AG08396 (cell line): ENCODE measurements at places on chromosomes 1 and 21.

DNA sequence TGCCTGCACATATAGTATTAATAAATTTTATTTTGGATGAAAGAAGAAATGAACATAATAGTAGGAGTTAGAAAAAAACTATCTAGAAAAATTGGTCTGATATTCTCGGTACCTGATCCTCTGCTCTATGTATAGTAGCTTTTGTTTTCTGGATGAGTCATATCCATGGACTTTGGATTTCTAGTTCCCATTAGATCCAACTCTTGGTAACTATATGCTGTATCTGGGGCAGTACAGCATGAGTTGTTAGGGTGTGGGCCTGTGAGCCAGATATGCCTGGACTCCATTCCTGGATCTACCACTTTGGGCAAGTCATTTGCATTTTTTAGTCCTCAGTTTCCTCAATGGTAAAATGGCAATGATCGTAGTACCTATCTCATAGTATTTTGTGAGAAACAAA lies 372.2 kb upstream of the PKN2 start:
- no peak for DNase-seq

GRCh38 chr21:44064852-44065403 lies 42.3 kb upstream of the PWP2 start:
- no peak for DNase-seq

GRCh38 chr1:151542710-151543129 lies 2.6 kb downstream of the TUFT1 start:
- peak; percentile 65 for DNase-seq

GRCh38 chr1:241999026-241999425 lies at the start of gene MAP1LC3C:
Gene MAP1LC3C, minus strand, starts transcription at chr1:241999098. Its CDS starts 90 bp downstream, at chr1:241999008.
- no peak for DNase-seq

GRCh38 chr1:64246294-64246917 lies 43.0 kb downstream of the UBE2U start:
- no peak for DNase-seq

DNA sequence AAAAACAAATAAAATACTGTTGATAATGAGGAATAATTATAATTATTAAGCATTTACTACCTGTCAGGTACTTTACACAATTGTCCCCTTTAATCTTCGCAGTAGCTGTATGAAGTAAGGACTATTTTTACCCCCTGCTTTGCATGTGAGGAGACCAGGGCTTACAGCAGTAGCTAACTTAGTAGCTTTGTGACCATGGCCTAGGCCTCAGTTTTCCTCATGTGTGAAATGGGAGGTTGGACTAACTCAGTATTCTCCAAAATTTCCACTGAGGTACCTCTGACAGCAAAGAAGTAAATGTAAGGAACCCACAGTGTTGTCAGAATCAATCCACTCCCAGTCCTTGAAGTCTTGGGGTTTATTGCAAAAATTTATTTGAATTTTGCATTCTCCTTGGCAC lies 3.8 kb upstream of the CSRP1 start:
- DNase-seq = no peak

- no peak for DNase-seq
Observed at GRCh38 chr21:38468989-38469388, 29.3 kb downstream of the ERG start.

DNA sequence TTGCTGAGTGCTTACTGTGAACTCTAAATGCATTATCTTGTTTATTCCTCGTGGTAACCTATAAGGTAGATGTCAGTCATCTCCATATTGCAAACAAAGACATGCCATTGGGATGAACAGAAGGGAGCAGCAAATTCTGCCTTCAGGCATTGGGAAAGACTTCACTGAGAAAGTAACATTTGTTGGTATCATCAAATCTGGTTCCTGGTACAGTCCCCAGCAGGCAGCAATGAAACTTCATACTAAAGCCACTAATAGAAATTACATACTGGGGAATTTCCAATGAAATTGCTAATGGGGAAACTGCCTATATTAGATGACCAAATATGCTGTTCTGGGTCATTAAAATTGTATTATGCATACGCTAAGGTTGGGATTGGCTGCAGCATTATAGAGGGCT lies 47.3 kb upstream of the ST6GALNAC5 start:
- no peak for DNase-seq

DNA sequence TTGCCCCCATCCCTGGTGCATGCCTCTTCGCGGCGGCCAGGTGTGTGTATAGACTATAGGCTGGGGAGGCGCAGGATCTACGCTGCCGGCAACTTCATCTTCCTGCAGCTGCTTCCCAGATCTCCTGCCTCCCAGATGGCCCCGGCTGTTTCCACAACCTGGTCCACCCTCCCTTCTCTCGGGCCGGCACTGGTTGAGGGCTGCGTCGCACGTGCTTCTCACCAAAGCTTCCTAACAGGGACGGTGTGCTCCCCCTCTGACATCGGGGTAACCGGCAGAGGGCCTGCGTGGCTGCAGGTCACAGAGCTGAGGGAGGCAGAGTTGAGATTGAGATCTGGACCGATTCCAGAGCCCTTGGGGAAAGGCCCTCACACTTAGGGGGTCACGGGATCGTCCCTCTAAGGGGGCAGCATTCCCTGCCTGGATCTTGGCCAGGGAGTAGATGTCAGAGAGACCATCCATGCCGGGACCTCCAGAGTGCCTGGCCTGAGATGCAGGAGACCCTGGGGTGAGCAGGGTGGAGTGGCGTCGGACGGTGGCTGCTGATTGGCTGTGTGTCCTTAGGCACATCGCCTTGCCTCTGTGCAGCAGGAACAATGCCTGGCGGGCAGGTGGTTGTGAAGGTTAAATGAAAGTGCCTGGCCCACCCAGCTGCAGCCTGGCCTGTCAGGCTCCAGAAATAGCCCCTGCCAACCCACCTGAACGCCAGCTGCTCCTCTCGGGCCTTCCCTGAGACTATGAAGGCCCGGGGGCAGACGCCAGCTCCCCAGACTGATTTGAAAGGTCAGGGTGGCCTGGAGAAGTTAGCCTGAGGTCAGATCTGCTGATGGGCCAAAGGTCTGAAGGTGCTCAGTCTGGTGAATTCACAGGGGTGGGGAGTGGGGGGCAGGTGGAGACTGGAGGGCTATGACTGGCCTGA lies 6.1 kb upstream of the MASP2 start:
- no peak for DNase-seq

- peak; percentile 22 for DNase-seq
Observed at GRCh38 chr1:119159111-119159510, 18.7 kb upstream of the WARS2 start.

DNA sequence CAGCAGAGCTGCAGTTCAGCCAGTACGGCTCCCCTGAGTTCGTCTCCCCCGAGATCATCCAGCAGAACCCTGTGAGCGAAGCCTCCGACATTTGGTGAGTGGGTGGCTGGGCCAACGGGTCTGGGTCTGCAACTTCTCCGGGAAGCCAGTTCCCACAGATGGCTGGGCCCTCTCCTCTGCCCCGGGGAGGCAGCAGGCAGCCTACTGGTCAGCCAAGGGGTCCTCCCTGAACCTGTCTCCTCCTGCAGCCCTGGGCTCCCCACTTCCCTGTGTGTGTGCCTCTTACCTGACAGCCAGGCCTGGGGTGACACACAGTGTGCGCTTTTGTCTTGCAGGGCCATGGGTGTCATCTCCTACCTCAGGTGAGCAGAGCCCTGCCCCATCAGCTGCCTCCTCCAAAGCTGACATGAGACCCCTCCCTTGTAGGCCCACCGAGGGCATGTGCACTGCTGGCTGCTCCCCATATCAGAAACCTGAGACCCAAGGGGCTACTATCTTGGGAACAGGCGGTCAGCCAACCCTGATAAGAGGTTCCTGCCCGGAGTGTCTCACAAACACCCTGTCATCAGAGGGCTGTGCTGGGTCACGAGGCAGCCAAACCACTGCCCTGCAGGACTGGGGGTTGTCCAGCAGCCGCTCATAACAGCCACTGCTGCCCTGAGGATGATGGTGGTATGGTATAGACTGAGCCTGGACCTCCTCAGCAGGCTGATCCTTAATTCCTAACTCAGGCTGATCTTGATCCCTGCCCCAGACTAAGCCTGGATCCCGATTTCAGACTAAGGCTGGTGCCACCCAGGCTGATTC lies 37.6 kb downstream of the TRIM11 start:
- DNase-seq = no peak

DNA sequence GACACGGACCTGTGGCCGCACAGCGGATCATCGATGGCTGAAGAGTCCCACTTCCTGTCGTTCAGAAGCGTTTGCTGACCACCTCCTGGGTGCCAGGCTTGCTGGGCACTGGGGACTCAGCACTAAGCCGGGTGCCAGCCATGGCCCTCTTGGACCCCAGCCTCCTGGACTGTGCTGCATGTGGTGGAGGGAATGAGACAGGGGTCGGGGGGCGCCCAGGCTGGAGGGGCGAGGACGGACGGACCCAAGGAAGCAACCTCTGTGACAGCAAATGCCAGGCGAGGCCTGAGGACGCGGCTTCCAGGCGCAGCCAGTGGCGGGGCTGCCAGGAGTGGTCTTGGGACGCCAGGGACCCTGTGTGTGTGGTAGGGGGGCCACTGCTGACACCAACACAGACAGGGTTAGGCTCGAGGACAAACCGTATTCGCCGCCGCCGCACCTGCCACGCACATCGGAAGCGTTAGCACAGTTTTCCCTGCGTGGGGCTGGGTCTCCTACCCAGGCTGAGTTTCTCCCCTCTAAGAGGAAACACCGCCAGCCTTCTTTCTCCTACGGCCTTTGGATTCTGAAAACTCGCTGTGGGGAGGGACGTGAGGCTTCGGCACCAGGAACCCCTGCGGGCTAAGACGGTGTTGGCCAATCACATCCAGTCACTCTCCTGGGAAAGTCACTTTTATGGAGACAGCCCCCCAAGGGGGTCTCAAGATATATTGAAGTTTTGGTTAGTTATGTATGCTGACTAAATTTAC lies 3.1 kb upstream of the MXRA8 start:
- DNase-seq = no peak

DNA sequence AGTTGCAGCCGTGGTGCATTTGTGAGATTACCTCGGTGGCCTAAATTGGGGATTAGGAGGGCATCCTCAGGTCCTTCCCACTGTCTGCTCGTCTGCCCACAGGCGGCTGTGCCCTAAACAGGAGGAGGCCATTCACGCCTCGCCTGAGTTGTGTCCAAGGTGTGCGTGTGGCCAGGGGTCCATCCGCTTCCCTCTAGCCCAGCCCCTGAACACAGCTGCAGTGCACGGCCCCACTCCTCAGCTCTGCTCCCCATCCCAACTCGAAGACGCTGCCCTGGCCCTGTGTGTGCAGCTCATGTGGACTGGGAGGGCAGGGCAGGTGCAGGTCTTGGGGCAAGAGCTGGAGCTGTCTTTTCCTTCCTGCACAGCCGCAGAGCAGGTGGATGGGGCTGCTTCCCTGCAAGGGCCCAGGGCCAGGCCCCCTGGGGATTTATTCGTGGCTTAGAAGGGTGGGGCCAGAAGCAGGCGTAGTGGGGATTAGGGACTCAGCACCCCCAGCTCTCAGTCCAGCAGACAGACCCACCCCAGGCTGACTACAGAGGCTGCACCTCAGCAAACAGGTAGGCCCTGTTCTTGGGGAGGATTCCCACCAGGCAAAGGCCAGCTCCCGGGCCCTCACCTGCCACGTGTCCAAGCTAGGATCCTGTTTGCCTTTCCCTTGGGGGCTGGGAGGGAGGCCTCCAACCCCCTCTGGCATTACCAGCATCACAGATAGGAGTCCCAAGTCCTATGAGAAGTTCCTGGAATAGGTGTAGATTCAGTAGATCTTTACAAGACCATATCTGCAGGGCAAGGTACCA lies 4.3 kb downstream of the GUK1 start:
- DNase-seq = no peak

- DNase-seq = peak; percentile 86
Observed at GRCh38 chr1:156129687-156130577, 15.4 kb downstream of the LMNA start.

DNA sequence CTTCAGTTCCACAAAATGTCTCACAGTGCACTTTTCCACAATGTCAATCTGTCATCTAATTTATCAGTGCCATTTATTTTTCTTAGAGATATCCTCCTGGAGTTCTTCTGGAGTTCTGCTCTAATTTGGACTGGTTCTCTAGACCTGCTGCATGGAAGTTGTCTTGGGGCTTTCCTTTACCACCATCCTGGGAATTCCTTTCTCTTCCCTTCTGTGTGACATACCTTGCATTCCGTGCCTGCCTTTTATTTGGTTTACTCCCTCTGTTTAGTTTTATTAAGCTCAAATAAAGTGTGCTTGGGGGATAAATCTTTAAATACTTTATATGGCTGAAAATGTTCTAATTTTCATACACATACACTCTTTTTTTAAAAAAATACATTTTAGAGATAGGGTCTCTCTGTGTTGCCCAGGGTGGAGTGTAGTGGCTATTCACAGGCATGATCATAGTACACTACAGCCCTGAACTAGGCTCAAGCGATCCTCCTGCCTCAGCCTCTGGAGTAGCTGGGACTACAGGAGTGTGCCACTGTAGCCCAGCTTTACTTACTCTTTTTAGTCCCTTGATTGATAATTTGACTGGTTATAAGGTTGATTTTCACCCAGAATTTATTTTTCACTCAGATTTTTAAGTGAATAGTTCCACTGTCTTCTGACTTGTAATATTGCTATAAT lies 14.4 kb downstream of the MTF2 start:
- no peak for DNase-seq

GRCh38 chr1:245598524-245599305 lies 443.9 kb downstream of the KIF26B start:
- DNase-seq = no peak

DNA sequence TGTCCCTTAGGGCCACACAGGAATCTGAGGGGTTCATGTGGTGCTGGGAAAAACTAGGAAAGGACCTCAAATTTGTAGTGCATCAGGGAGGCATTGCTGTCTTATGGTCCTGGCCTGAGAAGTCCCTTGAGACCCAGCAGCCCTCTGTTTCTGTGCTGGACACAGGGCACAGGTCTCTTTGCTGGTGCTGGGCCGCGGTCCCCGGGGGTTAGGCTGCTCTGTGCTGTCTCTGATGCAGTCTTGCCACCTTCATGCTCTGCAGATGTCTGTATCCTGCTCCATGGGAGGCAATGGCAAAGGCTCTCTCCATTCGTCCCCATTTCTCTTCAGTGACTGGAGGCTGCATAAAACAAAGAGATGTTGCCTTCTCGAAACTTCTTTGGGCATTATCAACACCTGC lies 13.0 kb downstream of the EDARADD start:
- no peak for DNase-seq

GRCh38 chr1:71565262-71565661 lies 484.4 kb upstream of the ZRANB2 start:
- peak; percentile 12 for DNase-seq

DNA sequence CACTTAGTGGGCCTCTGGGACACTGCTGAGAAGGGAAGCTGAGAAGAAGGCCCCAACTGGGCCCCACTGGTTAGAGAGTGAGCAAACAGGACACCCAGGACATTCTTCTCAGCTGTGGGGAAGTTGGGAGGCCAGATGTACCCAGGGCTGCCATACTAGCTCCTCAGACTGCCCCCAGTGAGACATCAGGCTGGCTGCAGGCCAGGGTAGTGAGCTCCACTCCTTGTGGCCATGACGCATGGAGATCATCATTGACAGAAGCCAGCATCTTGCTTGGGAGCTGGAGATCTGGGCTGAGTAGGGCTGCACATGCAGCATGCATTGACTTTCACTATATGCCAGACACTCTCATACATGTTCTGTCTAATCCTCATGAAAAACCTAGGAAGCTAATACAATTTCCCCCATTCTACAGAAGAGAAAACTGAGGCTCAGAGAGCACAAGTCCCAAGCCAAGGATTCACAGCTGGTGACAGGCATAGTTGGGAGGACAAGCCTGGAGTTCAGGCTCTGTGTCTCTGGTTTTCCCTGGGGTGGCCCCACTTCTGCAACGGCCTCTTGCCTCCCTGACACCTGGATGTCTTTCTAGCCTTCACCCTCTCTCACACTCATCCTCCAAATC lies 24.1 kb upstream of the MYCL start:
- DNase-seq = no peak
